ENCODE measurements at places on chromosomes 5 and 9.

- no peak for DNase-seq
These were observed 1.2 kb downstream of the C9orf72 start for GRCh38 chr9:27572061-27572460.

- DNase-seq, result no peak
These were observed 65.5 kb upstream of the ABCA1 start for GRCh38 chr9:104993291-104993963.

DNA sequence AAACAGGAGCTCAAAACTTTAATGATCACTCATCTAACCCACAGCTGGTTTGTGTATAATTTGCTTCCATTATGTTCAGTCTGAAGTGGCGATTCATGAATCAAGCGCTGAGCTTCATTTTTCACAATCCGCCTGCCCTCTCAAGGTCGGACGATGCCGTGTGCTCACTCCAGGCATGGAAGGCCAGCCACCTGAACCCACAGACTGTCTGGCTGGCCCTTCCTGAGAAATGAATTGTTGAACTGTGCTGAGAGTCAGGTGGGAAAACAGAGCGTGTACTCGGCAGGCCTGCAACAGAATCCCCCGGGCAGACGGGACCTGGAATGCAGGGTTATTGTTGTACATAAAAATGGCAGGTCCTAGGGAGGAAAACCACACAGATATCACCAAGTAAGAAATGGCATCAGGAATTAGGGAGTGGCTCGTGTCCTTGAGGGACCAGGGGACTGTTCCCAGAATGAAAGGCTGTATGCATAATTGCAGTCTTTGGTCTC lies 375.7 kb downstream of the IRX2 start:
- no peak for DNase-seq

- no peak for DNase-seq
These were observed 97.9 kb upstream of the MPDZ start for GRCh38 chr9:13377171-13377925.

- DNase-seq, result no peak
These were observed 130.8 kb upstream of the MAN2A1 start for GRCh38 chr5:109558952-109559351.

DNA sequence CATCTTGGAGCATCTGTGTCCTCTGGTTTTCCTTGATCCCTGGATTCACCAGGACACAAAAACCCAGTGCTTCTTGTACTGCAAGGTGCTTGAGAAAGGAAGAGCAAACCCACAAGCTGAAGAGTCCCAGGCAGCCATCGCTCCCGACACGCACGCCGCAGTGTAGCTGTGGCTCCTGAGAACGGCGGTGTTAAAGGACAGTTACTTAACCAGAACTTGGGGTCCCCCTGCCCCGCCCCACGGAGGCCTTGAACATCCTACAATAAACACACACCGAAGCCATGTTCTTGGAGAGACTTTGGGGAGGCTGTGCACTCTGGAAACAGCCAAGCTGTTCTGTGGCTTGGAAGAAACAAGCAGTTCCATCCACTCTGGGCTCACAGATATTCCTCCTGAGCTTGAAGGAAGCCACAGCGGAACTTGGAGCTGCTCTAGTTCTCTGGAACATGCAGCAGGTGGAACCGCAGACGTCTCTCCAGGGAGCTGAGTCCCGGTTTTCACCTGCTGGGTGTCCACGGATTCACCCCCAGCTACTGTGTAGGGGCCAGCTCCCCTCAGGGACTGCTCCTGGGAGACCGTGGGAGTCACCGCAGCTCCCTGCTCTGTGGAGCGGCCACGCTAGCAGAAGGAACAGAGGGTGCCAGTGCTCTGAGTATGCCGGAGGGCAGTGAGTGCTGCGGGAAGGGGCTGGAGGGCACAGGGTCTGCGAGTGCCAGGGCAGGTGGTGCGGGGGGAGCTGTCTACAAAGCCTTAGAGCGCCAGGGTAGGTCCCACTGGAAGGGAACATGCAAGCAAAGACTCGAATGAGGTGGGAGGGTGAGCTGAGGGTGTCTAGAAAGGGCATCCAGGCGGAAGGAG lies 107.3 kb downstream of the ADAMTS2 start:
- DNase-seq, result no peak

DNA sequence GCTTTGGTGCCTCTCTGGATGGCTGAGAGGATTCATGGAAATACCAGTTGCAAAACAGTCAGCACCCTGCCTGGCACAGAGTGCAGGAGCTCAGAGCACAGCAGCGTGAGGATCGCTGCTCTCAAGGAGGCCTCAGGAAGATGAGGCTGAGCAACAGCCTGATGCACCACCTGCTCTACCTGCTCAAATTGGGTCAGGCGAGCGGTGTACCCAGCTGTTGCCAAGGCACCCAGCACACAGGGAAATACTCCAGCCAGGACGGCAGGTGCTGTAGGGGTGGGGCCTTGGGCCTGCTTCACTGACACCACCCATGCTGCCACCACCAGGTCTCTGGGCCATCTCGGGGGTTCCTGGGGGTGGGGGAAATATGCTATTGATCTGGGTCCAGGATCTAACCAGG lies 4.3 kb downstream of the EEIG1 start:
- DNase-seq, result no peak

DNA sequence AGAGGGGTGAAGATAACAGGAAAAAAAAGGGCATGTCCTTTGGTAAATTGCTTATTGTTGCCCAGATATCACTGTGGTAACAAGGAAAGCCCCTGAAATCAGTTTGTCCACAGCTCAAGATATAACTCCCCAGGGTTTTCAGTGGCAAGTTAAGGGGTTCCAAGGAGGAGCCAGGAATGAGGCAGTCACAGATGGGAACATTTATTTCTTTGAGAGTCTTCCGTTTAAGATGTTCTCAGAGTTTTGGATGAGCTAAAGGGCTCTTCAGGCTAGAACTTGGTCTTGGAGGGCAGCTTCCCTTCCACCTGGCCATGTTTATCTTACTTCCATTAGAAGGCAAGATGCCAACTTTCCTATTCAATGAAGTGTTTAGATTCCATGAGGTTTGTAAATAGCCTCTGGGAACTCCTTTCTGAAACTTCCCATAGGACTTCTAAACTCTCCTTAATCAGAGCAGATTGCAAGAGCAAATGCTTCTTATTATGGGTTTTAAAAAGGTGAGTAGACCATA lies 277.6 kb upstream of the TNC start:
- no peak for DNase-seq

DNA sequence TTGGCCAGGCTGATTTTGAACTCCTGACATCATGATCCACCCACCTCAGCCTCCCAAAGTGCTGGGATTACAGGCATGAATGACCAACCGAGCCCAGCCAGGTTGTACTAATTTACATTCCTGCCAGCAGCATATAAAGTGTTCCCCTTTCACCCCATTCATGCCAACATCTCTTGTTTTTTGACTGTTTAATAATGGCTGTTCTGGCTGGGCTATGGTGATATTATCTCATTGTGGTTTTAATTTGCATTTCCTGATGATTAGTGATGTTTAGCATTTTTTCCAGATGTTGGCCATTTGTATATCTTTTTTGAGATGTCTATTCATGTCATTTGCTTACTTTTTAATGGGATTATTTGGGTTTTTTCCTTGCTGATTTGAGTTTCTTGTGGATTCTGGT lies 87.3 kb downstream of the INVS start:
- DNase-seq, result no peak

- peak; percentile 30 for DNase-seq
These were observed 157.1 kb downstream of the ARRDC3 start for GRCh38 chr5:91225848-91226686.

- no peak for DNase-seq
These were observed 485.3 kb downstream of the CDH9 start for GRCh38 chr5:26553079-26553478.

- no peak for DNase-seq
These were observed 3.2 kb upstream of the HSD17B3 start for GRCh38 chr9:96305171-96305570.

GRCh38 chr5:131536850-131537448 lies 98.1 kb downstream of the RAPGEF6 start:
- DNase-seq, result no peak

- no peak for DNase-seq
These were observed 124.0 kb upstream of the PPP1R26 start for GRCh38 chr9:135355521-135356011.

DNA sequence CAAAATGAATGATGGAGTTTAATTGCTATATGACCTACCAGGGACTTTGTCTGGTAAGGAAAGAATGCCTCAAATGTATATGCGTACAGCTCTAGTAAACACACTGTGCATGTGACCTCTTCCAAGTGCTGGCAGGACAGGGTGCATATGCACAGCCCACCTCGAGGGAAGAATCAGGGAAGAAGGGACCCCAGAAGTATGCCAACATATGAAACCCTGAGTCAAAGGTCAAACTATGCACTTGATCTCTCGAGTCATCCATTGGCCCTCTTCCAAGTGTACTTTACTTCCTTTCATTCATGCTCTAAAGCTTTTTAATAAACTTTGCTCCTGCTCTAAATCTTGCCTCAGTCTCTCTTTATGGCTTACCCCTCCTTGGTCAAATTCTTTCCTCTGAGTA lies 804.6 kb upstream of the COX7C start:
- no peak for DNase-seq

- no peak for DNase-seq
These were observed 51.5 kb downstream of the C5orf15 start for GRCh38 chr5:133916914-133917313.

DNA sequence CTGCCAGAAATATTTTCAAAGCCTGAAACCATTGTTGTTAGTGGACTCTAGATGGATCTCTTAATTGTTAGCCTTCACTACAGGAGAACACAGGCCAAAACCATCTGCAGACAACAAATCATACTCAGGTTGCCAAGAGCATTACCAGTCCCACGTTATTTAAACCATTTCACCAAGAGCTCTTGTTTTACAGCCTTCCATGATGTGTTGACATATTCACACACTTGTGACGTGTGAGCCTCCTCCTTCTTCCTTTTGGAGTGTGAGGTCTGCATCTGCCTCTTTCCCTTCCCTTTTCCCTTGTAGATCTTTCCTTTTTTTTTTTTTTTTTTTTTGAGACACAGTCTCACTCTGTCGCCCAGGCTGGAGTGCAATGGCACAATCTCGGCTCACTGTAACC lies 279.0 kb downstream of the AUH start:
- DNase-seq, result no peak

GRCh38 chr5:139246394-139246793 lies 47.1 kb upstream of the MATR3 start:
- peak; percentile 39 for DNase-seq

DNA sequence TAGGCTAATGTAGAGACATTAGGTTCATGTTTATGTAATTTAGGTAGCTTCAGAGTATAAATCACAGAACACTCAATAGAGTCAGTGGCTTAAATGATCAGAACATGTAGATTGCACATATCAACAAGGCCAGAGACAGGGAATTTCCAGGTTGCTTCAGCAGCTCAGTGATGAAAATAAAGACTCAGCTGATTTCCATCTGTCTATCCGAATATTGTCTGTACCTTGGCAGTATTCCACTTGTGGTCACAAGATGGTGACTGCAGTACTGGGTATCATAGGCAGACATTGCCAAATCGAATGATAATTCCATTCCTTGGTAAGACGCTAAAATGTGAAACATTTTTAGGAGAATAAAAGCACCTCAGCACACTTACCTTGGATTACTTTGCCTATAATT lies 702.2 kb downstream of the MAT2B start:
- no peak for DNase-seq

- DNase-seq, result no peak
These were observed 42.3 kb downstream of the MACROH2A1 start for GRCh38 chr5:135356522-135357318.

- no peak for DNase-seq
These were observed 68.2 kb downstream of the TLE1 start for GRCh38 chr9:81621118-81621517.

- no peak for DNase-seq
These were observed 108.5 kb downstream of the CAVIN4 start for GRCh38 chr9:100686420-100686819.

GRCh38 chr9:13139641-13140171 lies 139.8 kb downstream of the MPDZ start:
- no peak for DNase-seq

GRCh38 chr5:94153736-94154450 lies 412.5 kb upstream of the POU5F2 start:
- DNase-seq, result no peak

DNA sequence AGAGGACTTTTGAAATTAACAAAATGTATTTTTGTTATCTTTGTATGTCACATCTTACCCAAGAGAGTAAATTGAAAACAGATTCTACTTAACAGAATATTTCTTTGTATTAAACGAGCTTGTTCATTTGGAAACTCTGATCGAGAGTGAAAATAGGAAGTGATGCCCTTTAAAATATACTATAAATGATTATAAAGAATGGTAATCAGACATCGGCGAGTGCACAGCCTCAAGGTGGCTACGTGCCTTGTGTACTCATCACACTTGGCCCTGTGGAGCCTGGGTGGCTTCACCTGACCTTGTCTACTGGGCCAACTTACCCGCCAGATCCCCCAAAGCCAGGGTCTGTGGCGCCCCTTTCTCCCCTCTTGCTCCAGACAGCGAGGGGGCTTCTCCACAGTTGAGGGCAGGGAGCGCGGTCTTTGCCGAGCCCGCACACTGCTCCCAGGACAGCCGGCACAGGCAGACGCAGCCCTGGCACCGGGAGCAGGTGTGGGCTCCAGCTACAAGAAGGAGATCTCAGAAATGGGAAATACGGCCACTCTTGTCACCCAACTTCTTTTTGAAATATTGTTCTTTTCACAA lies 243.2 kb downstream of the CEMIP2 start:
- DNase-seq, result no peak

- no peak for DNase-seq
These were observed 154.8 kb upstream of the KLF9 start for GRCh38 chr9:70569070-70569772.

GRCh38 chr5:103003872-103004271 lies 116.1 kb downstream of the GIN1 start:
- no peak for DNase-seq

DNA sequence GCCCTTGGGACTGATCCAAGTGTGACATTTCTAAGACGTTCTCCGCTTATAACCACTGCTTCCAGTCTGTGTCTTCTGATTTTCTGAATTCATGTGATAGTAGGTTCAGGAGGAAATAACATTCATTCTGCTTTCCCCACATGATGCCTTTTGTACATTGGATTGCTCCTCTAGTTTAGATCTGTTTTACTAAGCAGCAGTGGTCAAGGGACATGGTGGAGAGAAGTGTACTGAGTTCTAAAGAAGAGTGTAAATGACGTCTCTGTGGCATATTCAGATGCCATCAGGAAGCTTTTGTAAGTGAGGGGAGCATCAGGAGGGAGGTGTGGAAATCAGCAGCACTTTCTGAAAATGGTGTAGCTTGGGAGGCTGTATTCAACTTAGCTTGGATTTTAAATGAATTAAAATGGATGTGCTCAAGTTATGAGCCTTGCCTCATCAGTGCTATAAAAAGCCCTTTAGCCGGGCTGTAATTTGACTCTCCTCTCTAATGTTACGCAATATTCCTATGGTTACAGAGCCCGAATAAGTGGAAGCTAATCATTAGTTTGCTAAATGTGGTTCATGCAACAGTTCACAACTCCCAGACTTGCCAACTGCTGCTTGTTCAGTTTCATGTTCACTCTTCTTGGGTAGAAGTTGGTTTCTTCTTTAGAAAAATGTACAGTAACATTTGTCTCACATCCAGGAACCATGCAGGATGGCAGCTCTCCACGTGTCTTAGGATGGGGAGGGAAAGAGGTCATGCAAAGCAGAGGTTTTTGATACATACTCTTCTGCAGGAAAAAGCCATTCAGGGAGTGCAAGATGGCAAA lies 281.3 kb downstream of the ARHGAP26 start:
- DNase-seq, result no peak

- no peak for DNase-seq
These were observed 55.6 kb upstream of the UBAC1 start for GRCh38 chr9:136016572-136017288.
